SHP77 treated with DMSO at 0.1 percent for 48 hours (cell line): ENCODE measurements at places on chromosomes 13 and 19.

- no peak for DNase-seq
These were observed at the start of gene LAIR2 for GRCh38 chr19:54502518-54503048. Gene LAIR2 (plus strand): TSS chr19:54502831. CDS start chr19:54502919, 88 bp downstream.

- DNase-seq, result no peak
These were observed 333.2 kb downstream of the DNAJC15 start for GRCh38 chr13:43356567-43356966.

GRCh38 chr13:112567161-112567862 is 20.6 kb downstream of the TUBGCP3 start:
- DNase-seq, result no peak

GRCh38 chr19:45882652-45883585 is 3.0 kb downstream of the IRF2BP1 start:
- peak; percentile 50 for DNase-seq

GRCh38 chr19:18100710-18101109 is 3.1 kb downstream of the MAST3 start:
- DNase-seq, result no peak

GRCh38 chr19:16601378-16602052 is 26.5 kb downstream of the MED26 start:
- no peak for DNase-seq

- peak; percentile 73 for DNase-seq
These were observed 6.1 kb downstream of the BEST2 start for GRCh38 chr19:12757544-12758274.

DNA sequence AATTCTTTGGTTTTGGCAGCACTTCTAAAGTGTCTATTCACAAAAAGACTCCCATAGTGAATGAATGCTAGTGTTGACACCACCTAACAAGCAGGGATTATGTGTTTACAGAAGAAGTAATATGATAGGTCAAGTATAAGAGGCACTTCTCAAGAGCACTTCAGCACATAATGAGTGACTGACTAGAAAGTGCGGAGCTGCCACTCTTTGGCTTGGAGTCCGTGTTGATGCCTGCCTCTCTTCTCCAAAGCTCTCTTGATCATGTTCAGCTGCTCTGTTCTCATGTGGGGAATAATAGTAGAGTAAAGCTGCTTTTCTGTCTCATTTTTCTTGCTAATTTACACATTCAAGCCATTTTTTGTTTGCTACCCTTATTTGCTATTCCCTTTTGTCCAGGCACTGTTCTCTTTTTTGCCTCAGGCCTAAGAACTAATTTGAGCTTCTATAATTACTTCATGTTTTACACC is 22.7 kb upstream of the MAB21L1 start:
- DNase-seq, result peak; percentile 86

DNA sequence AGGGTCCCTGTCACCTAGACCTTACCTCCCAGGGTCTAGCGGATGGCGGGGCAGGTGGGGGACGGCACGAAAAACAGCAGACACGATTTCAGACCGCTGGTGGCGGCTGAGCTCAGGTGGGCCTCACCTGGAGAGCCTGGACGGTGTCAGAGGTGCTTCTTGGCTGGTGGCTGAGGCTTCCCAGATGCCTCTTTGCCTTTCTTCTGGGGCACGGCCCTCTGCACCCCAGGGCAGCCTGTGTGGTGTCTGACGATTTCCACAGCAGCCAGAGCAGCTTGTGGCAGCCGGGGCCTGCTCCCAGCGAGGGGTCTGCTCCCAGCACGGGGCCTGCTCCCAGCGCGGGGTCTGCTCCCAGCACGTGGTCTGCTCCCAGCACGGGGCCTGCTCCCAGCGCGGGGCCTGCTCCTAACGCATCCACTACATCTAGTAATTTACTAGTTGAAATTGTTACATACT is 66.7 kb downstream of the ATP11A start:
- DNase-seq, result no peak

DNA sequence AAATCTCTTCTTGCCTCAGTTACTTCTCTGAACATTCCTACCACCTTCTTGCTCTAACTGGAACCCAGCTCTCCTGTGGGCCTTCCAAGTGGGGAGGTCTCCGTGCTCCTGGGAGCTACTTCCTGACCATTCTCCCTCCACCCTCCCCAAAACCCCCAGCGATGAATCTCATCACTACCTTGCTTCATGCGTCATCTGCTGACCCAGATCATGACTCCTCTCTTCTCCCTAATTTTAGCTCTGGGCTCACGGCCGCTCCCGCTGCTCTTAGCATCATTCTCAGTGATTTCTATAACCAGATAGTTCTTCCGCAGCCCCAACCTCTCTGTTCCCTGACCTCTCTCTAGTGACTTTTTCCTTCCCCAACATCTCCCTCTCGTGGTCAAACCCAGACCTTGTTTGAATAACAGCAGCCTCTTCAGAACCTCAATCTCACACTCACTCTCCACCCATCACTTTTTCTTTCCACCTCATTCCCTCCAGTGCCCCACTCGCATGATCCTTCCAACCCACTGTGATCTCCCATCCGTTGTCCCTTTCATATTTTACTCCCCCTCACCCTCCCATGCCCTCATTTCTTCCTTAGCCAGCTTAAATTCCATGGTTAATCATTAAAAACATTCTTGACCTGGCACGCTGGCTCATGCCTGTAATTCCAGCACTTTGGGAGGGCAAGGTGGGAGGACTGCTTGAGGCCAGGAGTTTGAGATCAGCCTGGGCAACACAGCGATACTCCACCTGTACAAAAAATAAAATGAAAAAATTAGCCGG is 21.8 kb downstream of the MRPS12 start:
- DNase-seq, result peak; percentile 72

- no peak for DNase-seq
These were observed 42.3 kb downstream of the SUGP2 start for GRCh38 chr19:18991006-18991405.

DNA sequence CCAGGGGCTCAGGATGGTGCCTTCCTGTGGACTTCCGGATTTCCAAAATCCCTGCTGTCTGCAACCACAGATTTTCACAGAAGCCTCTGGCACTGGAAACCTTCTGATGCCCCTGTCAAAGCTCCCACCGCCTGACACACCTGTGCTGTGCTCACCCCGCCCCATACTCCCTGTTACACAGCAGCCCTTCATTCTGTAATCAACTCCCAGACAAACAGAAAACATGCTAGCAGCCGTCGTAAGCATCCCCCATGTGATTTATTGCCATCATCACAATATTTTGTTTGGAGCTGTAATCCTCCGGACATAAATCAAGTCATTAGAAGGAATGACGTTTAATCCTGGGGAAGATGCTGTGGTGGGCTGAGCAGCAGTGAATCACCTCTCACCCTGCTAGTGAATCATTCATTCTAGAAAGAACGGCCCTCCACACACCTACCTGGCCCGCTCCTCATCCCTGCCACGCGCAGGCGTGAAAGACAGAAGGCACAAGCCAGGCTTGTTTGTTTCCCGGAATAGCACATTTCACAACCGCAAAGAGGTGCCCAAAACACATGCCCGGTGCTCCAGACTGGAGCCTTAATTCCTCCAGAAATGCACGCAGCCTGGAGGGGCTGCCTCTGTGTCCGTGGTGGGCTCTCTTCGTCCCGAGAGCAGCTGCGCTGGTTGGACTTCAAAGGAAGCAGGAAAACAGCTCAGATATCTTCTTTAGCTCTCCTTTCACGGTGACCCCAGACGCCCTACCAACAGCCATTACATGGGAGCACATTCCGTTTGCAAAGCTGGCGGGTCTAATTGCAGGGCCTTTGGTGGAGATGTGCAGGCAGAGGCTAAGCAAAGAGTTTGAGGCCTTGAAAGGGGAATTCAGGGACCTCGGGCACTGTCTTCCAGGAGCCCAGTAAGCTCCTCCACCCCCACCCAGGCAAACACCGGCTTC is 41.3 kb upstream of the KCTD15 start:
- DNase-seq, result no peak
